ENCODE measurements at places on chromosomes 1 and 21.

DNA sequence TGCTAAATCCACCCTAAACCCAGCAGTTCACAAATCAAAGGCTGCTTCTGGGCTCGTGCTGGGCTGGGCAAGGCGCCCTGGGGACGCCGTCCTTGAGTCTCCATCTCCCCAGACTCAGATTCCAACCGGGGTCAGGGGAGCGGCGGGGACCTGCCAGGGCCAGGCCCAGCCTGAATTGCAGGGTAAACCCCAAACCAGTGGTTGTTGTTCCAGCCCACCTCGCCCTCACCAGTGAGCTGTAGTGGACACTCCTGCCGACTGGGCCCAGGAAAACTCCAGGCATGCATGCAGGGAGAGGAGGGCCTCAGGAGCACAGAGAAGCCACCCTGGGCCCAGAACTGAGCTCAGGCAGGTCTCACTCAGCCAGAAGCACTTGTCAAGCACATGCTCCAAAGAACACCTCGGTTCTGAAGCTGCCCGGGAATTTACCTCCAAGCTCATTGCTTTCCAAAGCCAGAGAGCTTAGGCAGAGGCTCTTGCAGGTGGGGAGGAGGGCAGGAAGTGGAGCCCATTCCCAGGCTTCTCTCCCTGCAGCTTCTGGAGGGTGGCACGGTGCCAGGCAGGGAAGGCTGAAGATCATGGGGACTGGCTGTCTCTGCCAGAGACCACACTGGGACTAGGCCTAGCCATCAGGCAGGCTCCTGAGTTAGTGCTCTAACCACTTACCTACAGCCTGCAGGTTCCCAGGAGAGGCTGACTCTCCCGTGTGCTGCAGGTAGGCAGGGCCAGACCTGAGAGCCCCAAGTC, 437.0 kb downstream of the MATN1 start:
- no peak for DNase-seq

DNA sequence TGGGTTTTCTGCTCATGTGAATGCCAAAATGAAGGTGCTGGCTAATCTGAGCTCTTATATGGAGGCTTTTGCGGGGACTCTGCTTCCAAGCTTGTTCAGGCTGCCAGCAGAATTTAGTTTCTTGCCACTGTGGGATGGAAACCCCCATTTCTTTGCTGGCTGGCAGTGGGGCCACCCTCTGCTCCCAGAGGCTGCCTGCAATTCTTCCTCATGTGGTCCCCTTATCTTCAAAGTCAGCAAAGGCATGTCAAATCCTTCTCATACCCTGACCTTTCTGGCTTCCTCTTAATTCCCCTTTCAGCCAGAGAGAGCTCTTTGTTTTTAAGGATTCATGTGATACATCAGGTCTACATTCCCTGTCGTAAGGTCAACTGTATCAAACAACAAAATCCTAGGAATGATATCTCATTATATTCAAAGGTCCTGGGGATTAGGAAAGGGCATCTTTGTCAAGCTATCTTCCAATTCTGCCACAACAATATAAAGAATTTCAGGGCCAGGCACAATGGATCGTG, 5.2 kb upstream of the GPR161 start:
- no peak for DNase-seq

- DNase-seq, result no peak
Measured at GRCh38 chr1:156795374-156795733, 21.3 kb downstream of the SH2D2A start.

DNA sequence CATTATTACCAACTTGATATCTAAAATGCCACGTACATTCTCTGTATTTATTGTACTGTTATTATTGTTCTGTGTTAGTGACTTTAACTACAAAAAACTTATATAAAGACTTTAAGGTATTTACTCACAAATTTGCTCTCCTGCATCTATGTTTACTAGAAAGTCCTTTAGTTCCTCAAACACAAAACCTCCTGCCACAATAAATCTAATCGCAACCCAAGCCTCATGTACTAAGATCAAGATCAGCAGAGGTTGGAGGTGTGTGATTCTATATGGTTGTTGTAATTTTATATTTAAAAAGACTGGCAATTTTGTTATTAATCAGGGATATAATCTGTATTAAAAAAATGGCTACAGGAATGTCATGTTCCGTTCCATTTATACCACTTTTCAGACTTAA, 68.6 kb downstream of the VAV3 start:
- no peak for DNase-seq

GRCh38 chr21:38333301-38334272, 76.8 kb downstream of the KCNJ15 start:
- no peak for DNase-seq

DNA sequence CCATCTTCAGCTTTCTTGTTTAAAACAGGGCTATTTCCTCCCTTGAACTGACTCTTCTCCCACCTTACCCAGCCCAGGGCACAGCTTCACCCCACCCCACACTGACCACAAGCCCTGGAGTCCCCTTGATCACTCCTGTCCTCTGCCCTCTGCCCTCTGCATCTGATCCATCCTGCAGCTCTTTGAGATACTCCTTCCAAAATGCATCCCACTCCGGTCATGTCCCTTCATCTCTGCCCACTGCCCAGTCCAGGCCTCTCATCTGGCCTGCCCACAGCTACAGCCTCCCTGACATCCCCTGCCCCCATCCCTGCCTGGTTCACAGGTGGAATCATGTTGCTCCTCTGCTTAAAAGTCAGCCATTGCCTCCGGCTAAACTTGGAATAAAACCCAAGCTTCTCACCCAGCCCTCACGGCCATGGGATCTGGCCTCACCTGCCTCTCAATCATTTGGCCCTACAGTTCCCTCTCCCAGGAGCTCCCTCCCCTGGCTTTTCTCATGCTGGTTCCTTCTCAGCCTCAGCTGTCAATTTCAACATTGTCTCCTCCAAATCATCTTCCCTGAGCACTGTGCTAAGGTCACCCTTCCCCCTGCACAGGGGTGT, 202.0 kb downstream of the MATN1 start:
- DNase-seq, result no peak

GRCh38 chr1:19828546-19828945, 13.5 kb upstream of the RNF186 start:
- no peak for DNase-seq

DNA sequence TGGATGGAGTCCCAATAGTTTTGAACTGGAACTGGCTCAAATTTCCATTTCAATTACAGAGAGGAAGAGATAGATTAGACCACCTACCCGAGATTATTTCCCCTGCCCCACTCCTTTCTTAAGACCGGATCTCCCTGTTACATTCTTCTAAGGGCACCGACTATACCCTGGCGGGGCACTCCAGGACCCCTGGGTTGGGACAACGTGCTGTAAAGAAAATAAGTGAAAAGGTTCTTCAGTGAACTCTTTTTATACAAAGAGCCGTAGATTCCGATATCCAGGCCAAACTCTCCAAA, 6.7 kb downstream of the NR5A2 start:
- DNase-seq, result no peak

- DNase-seq, result no peak
Measured at GRCh38 chr1:94125551-94126514, 4.9 kb upstream of the ABCA4 start.

GRCh38 chr1:207822124-207822601, 70.3 kb downstream of the CD46 start:
- DNase-seq, result no peak

DNA sequence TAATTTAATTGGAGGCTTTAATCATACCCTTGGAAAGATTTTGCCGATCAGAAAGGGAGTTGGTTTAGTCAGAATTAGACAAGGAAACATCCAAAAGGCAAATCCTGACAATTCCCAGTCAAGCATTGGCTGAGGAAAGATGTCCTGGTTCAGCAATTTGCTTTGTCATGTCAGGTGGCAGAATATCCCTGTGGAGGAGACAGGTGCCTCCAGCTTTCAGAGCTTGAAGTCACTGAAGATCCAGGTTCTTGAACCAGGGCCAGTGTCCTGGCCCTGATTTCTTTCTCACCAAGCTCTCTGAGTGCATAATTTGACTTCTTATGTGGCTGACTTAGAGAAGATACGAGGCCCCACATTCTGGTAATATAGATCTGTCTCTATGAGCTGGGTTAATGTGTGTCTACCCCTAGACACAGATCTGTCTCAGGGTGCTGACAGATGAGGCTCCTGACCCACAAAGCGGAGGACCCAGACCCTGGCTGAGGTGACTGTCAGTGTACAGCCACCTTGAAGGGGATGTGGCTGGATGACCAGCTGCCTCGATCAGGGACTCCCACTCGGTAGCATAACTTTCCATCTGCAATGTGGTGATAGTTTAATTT, 118.9 kb downstream of the HHAT start:
- DNase-seq, result no peak

GRCh38 chr1:52158218-52158617, 16.3 kb downstream of the ZFYVE9 start:
- no peak for DNase-seq

DNA sequence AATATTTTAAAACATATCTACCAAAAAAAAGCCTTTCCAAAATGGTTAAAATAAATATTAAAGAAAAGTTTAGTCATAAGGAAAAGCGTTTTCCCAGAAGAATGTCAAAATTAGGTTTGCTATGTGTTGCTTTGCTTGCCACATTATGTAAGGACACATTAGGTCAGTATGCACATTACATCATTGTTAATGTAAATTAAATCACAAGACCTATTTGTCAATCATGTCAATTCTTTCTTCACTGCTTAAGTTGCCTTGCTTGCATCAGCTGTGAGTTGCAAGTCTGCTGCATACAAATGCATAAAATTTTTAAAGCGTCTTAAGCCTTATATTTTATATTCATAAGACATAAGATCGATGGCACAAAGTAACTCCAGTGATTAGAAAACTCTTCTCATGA, 448.9 kb downstream of the PCP4 start:
- no peak for DNase-seq

DNA sequence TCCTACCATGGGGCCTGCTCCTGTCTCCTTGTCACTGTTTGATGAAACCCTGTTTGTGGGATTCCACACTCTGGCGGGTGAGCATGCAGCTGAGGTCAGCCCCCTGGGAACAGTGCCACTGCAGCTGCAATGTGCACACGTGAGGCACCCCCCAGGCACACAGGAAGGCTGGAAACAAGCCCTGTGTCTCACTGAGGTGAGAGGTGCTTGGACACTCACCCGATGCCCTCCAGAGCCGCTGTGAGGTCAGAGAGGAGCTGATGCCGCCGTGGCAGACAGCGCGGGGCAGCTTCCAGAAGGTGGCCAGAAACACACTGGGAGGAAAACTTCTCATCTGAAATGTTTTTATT, 49.7 kb downstream of the SLX9 start:
- no peak for DNase-seq

- no peak for DNase-seq
Measured at GRCh38 chr1:65388908-65389695, 31.4 kb upstream of the LEPR start.

GRCh38 chr1:89946532-89946931, 48.4 kb upstream of the ZNF326 start:
- DNase-seq, result no peak

- DNase-seq, result no peak
Measured at GRCh38 chr1:168598892-168599291, 22.5 kb downstream of the XCL1 start.

DNA sequence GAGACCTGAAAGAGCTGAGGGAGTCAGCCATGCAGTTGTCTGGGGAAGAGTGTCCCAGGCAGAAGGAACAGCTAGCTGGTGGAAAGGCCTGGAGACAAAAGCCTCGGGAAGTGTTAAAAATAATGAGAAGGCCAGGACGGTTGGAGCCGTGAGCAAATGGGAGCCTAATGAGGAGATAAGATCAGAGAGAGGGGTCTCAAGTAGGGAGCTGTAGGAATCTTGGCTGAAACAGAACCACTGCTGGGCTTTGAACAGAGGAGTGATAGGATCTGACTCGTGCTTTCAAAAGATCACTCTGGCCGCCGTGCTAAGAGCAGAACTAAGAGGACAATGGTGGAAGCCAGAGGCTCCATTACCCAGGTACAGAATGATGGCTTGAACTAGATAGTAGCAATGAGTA, 1.9 kb upstream of the FOXJ3 start:
- DNase-seq, result no peak

DNA sequence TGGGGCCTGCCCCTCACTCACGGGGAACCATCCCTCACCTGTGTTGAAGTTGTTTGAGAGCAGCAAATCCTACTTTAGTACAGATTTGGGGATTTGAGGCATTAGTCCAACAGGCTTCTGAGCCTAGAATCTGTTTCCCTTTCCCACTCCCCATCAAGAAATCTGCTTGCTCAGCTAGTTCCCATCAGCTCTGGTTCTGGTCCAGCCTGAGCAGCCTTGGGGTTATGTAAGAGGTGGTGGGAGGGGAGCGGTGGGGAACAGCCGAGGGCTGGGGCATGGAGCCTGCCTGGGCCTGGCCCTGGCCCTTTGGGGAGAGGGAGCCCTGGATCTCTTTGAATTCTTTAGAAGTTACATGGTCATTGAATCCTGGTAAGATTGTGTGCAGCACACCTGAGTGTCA, 4.1 kb downstream of the GSTM5 start:
- no peak for DNase-seq

DNA sequence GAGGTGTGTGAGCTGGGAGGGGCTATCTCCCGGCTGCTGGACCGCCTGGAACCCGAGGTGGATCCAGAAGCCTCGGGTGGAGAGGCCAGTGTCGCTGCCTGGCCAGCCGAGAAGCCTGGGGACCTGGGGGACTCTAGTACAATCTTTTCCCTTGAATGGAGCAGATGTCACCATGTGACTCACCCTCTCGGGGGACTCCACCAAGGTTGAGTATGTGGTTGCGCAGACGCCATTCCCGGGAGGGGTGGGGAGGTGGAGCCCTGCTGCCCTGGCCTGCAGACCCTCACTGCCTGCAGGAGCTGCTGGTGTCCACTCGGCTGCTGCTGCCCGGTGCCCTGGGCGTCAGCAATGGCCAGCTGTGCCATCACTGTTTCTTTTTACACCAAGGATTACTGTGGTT, 40.3 kb downstream of the TP73 start:
- DNase-seq, result no peak

GRCh38 chr1:203103829-203104495, 18.1 kb upstream of the MYOG start:
- DNase-seq, result no peak

Measured in effector memory CD8-positive, alpha-beta T cell (primary cell).